ENCODE measurements at places on chromosomes 2 and 18.

- no peak for DNase-seq
Measured at GRCh38 chr2:101710471-101711318, 13.2 kb downstream of the MAP4K4 start.

DNA sequence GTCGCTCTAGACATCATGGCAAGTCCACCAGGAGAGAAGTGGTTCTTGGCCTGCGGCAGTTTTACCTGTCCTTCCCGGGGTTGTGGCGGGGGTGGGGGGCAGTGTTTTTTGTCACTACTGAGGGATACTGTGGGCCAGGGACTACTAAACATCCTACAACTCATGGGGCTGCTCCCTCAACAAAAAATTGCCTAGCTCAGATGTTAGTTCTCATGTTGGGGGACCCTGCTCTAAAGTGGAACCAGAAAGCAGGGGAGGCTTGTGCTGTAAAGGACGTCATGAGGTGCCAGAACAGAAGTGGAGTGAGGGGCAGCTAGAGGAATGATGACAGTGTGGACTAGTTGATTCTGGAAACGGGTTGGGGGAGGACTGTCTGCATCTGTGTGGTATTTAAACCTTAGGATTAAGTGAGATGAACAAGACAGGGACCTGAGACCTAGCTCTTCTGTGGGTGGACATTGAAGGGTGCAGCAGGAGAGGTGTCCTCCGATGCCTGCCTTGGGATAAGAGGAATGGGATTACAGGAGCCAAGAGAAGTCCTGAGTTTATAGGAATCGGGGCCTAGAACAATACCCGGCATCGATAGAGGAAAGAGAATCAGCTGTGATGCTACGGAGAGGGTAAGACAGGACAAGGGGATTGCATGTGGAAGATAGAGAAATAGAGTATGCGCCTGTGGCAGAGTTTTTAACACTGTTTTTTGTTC is 2.7 kb downstream of the RPL31 start:
- no peak for DNase-seq

DNA sequence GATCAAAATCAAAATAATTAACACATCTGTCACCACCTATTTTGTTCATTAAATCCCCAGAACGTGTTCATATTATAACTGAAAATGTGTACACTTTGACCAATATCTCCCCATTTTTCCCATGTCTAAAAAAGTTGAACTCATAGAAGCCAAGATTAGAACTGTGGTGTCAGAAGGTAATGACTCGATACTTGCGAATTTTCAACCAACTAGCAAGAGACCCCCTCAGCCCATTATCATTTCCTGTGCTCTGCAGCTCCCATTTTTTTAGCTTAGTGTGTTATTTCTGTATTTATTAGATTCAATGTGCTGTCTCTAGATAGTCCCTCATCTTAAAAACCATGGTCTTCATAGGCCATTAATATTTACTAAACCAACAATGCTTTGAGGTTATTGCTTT is 248.7 kb upstream of the PIK3C3 start:
- DNase-seq = no peak

GRCh38 chr2:234863043-234863934 is 88.5 kb upstream of the SH3BP4 start:
- DNase-seq = no peak

DNA sequence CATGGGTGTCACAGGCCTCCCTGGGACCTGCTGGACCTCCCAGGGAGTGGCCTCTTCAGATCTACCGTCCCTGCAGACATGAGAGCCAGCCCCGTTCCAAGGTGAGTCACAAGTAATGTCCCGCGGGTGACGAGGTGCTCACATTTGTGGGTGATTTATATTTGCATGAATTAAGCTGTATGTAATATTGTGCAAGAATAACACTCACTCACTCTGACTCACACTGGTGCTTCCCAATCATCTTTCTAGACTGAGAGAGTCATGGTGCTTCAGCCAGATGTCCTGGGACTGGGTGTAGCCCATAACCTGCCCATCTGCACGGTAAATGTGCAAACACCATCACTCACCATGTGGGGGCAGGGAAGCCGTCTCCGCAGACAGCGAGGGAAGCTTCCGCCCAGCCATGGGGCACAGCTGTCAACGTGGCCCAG is 347.5 kb upstream of the SALL3 start:
- DNase-seq = no peak

DNA sequence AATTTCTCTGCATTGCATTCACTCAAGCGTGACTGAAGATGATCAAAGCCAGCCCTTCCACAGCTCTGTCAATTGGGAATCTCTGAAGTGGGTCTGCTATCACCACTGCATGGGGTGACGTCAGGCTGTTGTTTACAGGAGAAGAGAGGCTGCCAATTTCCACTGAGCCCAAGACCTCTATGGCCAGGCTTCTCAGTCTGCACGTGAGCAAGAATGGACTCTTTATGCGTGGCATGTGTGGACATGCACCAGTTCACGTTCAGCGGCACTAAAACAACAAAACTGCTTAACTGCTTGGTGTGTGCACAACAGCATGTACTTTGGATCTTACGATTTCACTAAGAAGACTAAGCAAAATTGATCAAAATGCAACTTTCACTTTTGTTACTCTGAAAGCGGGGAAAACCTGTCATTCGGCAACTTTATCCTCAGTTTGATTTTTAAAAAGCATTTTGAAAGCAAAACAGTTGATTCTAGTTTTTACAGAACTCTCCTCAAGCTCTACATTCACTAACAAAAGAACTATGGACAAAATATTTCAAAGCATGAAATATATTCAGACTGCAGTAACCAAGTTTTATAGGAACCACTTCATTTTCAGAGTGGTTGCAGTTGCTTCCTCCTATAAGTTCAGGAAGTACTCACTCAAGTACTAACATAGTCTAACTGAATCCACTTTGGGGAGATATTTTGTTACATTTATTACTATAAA is 77.0 kb upstream of the SERTAD2 start:
- DNase-seq = peak; percentile 10
